HTR-8/SVneo (cell line): ENCODE measurements at places on chromosomes 3 and 15.

GRCh38 chr15:31069360-31070000, 32.0 kb downstream of the TRPM1 start:
- DNase-seq, result no peak

DNA sequence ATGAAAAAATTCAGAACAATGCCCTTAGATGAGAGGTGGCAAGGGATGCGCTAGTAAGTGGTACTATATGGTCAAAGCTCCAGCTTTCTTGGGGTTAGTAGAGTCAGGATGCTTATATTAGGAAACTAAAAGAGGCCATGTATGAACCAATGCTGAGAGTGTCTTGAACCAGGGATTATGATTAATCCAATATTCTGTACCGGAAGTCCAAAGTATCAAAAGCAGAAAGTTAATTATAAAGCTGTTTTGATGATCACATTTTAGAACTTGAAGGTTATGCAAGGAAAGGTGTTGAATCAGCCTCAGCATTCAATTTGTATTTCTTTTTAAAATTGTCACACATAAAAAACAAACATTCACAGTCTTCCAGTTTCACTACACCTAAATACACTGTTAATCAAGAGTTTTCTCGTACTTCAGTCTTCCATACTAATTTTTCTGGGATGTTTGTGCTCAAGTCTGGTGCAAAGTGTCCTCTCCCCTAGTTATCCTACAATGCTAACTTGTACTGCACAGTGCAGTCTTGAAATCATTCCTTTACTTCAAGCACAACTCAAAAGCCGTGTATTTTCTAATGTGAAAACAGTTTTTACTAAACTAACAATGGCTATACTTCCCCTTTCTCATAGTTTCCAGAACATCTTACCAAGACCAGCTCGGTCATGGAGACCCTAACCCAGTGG, 10.7 kb upstream of the FAH start:
- no peak for DNase-seq

GRCh38 chr3:52018319-52019000, 22.8 kb upstream of the RPL29 start:
- no peak for DNase-seq

GRCh38 chr3:17183951-17184550, 299.3 kb downstream of the PLCL2 start:
- no peak for DNase-seq

DNA sequence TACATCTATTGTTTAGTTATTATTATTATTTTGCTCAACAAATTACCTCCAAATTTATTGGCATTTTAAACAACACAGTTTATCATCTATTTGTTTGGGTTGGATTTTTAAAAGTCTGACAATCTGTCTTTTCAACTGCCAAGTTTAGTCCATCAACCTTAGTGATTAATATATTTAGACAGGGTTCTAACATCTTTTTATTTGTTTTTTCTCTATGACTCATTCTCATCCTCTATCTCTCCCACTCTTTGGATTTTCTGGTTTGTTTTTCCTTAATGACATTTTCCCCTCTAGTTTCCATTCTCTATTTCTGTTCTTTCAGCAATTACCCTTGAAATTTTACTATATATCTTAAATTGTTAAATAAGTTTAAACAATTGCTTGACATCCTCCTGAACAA, 41.9 kb downstream of the EMC4 start:
- DNase-seq, result no peak

DNA sequence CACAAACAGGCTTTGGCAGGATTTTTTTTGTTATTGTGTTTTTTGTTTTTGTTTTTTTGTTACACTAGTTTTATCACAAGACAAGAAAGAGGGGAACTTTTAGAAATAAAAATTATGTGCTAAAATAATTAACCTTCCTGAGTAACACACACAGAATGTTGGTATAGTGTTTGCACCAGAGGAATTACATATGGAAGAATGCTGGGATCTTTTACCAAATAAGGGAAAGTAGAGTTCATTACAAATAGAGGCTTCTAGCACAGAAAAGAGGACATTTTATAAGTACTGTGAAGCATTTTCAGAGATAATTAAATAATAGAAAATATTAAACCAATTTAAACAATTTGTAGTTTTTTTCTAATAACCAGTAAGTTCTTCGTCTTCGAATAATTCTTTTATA, 116.0 kb downstream of the IGF1R start:
- DNase-seq, result no peak

- no peak for DNase-seq
Observed at GRCh38 chr3:133991209-133991608, 38.5 kb downstream of the SLCO2A1 start.

DNA sequence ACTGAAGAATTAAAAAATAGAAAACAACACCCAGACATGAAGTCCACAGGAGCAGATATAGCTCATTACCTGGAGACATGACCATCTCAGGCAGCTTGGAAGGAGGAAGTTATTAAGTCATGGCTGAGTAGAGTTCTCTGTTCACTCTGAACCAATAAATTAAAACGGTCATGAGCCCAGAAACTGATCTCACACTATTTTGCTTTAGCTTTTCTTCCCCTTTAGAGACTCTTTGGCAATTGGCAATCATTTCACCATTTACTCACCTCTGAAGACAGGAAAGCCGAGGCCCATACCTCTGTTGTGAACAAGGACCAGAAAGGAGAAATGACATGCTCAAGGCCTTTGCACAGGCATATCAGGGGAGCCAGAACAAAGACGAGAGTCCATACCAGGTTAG, 26.6 kb downstream of the CLDN18 start:
- DNase-seq, result no peak

GRCh38 chr3:169510693-169511010, 152.9 kb downstream of the MECOM start:
- DNase-seq, result no peak

DNA sequence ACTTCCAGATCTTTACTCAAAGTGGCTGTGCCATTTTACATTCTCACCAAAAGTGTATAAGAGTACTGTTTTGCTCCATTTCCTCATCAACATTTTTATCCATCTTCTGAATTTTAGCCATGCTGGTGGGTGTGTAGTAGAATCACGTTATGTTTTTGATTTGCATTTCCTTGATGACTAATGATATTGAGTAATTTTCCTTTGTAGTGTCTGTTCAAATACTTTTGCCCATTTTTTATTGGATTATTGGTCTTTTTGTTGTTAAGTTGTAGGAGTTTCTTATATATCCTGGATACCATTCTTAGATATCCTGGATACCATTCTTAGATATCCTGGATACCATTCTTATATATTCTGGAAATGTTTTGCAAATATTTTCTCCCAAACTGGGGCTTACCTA, 344.9 kb downstream of the LRRC3B start:
- DNase-seq, result no peak

GRCh38 chr15:40282147-40282868, 556 bp downstream of the ANKRD63 start:
- DNase-seq, result peak; percentile 48
